ENCODE measurements at places on chromosomes 2 and 18. TPM values are rescaled to one million over a fixed set of nuclear protein-coding genes. Genes with fewer than 3 reads are reported as not detected.

Gene TWIST2
- total RNA-seq: not detected

Gene RETREG2
- 69.3 TPM for total RNA-seq

Gene CKAP2L
- total RNA-seq: 45.7 TPM

Gene NT5DC4
- total RNA-seq: not detected

Gene IMPACT
- 6.0 TPM for total RNA-seq

Gene RPL37A
- total RNA-seq: 1,724 TPM

Gene CAMKMT
- total RNA-seq: 13.5 TPM

Gene PTMA
- 1,013 TPM for total RNA-seq

DNA sequence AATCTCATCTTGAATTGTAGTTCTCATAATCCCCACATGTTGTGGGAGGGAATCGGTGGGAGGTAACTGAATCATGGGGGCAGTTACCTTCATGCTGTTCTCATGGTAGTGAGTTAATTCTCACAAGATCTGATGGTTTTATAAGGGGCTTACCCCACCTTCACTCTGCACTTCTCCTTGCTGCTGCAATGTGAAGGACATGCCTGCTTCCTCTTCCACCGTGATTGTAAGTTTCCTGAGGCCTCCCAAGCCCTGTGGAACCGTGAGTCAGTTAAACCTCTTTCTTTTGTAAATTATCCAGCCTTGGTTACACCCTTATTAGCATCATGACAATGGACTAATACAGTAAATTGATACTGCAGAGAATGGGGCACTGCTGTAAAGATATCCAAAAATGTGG, 57.9 kb downstream of the SCN7A start:
- DNase-seq: no peak

GRCh38 chr2:70250434-70250833, 2.0 kb upstream of the TIA1 start:
- DNase-seq: no peak

DNA sequence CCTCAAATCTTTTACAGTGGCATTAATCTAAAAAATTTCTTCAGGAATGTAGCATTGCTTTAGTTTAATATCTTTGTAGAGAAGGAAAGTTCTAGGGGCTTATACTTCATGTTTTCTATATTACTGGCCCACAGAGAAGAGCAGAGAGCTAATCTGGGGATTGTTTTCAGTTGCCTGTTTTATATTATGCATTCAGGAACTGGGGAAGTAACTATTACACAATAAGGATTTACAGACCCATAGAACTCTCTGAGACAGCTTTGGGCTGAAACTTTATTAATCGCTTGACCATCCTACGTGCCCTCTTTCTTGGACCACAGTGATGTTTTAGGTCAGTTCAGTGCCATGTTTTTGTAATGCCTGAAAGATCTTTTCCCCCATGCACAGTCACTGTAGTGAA, 29.9 kb downstream of the BIRC6 start:
- no peak for DNase-seq

- no peak for DNase-seq
Measured at GRCh38 chr18:63421514-63421913, 762 bp downstream of the VPS4B start.

DNA sequence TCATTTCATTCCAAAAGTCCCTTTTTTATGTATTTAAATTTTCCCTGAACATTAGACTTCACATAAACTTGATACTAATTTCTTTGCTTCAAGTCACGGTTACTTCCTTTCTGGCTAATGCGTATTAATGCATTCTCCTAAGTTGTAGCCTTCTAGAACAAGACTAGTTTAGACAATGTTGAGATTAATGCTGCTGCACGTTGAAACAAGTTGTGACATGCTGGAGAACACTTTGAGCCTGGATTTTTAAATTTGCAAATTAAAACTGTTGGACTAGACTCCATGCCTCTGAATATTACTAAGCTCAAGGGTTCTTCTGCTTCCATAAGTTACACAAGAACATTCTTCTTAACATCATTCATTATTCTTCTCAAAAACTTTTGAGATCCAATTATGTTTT, 29.1 kb downstream of the ID2 start:
- DNase-seq: no peak

DNA sequence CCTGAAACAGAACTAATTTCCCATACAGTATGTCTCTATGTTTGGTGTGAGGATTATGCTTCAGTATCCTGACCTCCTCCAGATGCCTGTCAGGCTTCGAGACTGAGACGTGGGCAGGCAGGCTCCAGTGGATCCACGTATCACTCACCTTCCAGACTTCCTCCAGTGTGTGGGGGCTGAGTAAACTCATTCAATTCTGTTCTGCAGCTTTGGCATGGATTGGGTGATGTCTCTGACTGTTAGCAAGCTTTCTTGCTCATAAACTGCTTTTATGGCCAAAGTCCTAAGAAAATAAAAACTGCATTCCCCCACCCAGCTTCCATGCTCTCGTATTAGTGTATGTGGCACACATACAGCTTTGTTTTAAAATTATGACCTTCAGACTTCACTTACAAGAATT, 53.6 kb downstream of the CCDC93 start:
- DNase-seq: no peak

DNA sequence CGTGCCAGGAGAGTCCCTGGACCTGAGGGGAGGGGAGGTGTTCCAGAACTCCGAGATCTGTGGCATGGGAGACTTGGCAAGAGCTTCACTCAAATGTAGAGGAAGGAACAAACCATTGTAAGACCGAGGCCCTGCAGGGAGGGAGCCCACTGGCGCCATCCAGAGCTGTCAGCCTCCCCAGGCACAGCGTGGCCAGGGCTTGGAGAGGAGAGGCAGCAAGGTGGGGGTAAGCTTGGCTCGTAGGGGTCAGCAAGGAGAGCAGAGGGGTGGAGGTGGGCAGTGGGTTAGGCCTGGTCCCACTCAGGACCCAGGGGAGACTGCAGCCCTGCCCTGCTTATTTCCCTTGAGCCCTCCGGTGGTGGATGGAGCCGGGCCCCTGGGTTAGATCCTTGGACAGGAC, 3.6 kb downstream of the TMEM177 start:
- DNase-seq: no peak

DNA sequence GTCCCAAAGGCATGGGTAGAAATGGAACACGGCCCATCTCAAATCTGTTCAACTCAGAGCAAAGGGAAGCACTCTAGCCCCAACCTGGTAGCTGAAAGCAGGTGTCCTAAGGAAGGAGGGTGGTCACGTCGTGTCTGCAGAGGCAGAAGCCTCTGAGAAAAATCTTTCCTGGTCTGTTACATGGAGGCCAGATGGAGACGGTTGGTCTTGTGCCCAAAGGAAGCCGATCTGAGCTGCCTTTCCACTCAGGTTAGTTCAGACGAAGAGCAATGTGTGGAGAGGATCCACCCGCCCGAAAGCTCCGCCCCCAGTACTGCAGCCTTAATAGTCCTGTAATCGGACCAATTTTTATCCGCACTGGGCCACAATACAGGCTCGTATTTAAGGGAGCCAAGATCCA, 54.9 kb upstream of the AMMECR1L start:
- no peak for DNase-seq

- DNase-seq: no peak
Measured at GRCh38 chr2:164960159-164960558, 4.8 kb upstream of the SLC38A11 start.

DNA sequence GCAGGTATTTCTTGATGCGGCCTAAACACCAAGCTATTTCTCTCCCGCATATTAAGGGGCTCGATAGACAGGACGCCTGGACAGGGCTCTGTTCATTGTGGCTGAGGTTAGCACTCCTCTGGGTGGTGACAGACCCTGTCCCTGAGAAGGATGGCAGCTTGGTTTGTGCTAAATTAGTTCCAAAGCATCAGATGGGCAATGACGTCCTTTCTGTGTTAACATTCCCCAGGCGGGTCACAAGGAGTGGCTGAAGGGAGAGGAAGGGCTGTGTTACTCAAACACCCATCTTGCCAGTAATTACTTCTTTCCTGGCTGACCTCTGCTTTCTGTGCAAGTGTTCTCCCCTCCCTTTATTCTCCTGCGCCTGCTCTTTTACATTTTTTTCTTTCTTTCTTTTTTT, 75.0 kb downstream of the TMEM247 start:
- no peak for DNase-seq

DNA sequence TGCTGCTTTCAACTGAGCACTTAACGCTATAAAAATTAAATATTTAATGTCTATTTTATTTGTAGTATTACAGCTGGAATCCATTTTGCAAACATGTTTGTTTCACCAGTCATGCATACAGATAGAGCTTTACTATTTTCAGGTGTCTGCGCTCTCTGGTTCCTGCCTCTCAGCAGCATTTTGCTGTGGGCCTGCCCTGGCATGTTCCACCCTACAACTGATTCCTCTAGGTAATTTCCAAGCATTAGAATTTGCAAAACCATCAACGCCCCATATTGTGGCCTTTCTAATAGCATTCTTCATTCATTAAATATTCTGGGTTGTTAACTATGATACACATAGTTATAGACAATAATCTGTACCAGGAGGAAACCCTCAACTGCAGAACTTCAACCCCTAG, 266.4 kb upstream of the DLGAP1 start:
- no peak for DNase-seq

DNA sequence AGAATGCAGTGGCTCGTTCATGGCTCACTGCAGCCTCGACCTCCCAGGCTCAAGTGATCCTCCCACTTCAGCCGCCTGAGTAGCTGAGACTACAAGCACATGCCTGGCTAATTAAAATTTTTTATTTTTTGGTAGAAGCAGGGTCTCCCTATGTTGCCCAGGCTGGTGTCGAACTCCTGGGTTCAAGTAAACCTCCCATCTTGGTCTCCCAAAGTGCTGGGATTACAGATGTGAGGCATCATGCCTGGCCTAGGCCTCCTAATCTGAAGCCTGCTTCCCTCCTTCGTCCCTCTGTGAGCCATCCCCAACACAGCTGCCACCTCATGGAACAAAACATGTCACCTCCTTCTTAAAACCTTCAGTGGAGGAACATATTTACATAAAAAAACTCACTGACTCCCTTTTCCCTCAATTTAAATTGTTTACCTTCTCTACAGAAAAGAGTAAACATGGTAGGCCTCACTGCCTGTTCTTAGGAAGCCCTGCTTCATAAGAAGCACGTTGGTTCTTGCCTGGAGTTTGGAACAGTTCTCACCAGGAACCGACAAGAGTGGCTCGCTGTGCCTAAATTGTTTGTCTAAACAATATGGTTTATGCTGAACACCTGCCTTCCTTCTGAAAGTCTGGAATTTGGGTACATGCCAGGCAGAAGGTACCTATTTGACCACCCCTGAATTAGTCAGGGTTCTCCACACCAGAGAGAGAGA, 12.1 kb upstream of the RHOB start:
- DNase-seq: no peak

DNA sequence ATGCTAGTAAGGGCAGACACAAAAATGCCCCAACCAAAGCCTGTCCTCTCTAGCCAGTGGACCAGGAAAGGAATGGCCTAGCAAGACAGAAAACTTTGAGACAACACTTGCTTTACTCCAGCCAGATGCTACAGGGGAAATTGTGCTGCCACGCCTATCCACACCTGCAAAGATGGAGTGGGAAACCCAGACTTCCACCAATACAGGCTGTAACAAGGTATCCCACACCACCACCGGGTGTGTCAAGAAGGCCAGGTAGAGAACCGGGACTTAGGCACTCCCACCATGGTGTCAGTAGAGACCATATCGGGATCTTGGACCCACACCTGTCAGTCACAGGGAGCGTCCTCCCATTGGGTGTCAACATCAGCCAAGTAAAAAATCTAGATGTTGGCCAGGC, 16.2 kb upstream of the ESPNL start:
- no peak for DNase-seq

- DNase-seq: no peak
Measured at GRCh38 chr2:248724-249123, 15.1 kb downstream of the SH3YL1 start.

- DNase-seq: no peak
Measured at GRCh38 chr2:80461505-80462197, 157.1 kb upstream of the LRRTM1 start.

DNA sequence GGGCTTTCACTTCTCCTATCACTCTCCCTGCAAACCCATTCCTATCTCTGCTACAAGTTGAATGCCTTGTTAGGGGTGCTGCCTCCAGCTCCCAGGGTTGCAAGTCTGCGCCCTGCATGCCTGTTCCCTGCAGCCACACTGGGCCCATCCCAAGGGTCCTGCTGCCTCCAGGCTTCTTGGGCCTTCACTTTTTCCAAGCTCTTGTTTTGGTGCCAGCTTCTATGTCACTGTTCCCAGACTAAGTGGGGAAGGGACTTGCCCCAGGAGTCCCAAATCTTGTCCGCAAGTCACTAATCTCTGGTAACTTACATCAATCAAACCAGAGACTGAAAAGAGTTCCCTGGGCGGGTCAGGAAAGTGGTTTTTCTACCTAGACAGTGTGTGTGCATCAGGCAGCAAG, 65.4 kb downstream of the ZCCHC2 start:
- DNase-seq: no peak

DNA sequence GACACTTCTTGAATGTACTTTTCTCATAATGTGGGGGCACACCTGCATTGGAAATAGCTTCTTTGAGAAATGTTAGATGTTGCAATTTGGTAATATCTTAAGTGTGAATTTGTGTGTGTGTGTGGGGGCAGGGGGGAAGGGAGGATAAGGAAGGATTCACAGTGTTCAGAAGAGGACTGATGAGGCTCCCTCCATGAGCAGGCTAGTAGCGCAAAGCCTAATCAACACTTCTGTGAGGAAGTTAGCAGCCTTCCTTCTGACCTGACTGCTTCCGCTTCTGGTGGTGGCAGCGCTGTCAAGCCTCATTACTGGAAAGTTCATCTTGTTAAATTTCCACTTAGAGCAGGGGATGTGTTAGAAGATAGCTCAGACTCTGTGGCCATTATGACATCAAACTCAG, 295.4 kb upstream of the SPRED2 start:
- DNase-seq: no peak

DNA sequence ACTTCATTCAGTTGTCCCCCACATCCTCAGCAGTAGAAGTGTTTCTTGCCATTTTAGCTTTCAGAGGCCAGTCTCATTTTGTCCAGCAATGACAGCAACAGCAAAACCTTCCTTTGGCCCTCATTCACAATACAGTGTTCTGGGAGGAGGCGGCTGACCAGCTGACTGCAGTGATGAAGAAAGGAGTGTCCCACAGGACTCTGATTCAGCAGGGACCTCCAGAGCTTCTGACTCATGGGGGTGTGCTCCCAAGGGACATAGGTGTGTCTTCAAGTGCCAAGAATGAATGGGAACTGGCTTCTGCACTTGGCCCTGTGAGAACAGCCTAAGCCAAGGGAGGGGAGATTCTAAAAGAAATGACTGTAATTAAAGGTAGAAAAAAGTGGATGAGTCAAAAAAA, 147.0 kb upstream of the PELI1 start:
- DNase-seq: no peak

GRCh38 chr2:232523682-232524597, 2.0 kb upstream of the CHRND start:
- no peak for DNase-seq

- no peak for DNase-seq
Measured at GRCh38 chr2:163734881-163735684, 725 bp downstream of the FIGN start.

Measured in natural killer cell treated with Interleukin-12 subunit alpha and Interleukin-12 subunit beta and Interleukin-15 and Interleukin-18, amount 100 ng/mL, for 72 hours (primary cell).